ENCODE measurements at places on chromosomes 13 and 19.

- DNase-seq: no peak
These were observed 91.4 kb downstream of the IRS2 start for GRCh38 chr13:109694972-109695371.

DNA sequence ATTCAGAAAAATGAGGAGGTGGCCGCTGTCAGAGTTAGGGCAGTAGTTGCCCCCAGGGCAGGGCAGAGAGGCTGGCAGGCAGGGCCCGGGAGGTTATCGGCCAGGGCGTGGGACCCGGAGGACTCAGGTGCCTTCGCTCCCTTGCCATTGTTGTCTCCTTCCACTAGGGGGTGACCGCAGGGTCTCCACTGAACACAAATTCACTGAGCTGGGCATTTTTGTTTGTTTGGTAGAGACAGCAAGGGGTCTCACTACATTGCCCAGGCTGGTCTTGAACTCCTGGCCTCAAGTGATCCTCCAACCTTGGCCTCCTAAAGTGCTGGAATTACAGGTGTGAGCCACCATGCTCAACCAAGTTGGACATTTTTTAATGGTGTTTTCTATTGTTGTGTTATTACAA lies 25.1 kb downstream of the CARS2 start:
- no peak for DNase-seq

- no peak for DNase-seq
These were observed 18.3 kb downstream of the UBAC2 start for GRCh38 chr13:99218969-99219368.

DNA sequence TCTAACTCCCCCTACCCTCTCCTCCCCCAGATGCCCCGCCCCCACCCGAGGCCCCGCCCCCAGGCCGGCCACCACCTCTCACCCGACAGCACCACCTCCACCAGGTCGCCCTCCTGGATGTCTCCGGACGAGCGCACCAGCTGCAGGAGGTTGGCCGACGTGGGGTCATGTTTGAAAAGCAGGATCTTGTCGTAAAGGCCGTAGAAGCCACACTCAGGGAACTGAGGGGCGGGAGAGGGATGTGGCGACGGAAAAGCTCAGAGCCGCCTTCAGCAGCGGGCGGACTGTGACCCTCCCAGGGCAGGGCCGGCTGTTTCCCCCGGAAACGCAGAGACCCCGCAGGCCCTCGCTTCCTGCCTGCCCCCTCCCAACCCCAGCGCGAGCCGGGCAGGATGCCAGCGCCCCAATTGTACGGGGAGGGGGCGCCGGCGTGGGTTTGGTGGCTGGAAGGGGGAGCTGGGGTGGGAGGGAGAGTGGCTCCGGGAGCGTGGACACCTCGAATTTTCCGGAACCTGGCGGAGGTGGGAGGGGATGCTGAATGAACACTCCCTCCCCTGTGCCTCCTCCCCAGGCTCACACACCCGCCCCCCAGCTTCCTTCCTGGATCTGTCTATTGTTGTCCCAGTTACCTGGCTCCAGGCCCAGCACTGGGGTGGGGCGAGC lies 3.0 kb downstream of the PRKD2 start:
- peak; percentile 70 for DNase-seq

GRCh38 chr19:40090241-40091204 lies at the start of gene ZNF780A:
Gene ZNF780A, minus strand, starts transcription at chr19:40090943. Its CDS starts 6,190 bp downstream, at chr19:40084753.
- peak; percentile 74 for DNase-seq

- no peak for DNase-seq
These were observed 19.2 kb downstream of the TMEM272 start for GRCh38 chr13:51825681-51826254.

DNA sequence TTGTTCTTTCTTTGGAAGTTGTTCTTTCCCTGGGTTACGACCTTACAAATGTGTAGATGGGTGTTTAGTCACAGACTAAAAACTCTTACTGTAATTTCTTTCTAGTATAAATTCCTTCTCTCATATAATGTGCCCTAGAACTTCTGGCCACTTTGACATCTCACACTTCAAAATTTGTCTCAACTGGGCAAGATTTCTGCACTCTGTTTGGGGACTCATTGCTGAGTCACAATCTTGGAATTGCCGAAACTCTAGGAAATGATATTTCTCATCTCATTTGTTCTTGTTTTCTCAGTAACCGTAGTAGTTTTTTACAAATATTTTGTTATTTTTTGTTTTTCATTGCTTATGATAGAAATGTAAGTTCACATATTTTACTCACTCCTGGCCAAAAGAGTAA lies 2523.2 kb upstream of the PCDH20 start:
- peak; percentile 53 for DNase-seq

DNA sequence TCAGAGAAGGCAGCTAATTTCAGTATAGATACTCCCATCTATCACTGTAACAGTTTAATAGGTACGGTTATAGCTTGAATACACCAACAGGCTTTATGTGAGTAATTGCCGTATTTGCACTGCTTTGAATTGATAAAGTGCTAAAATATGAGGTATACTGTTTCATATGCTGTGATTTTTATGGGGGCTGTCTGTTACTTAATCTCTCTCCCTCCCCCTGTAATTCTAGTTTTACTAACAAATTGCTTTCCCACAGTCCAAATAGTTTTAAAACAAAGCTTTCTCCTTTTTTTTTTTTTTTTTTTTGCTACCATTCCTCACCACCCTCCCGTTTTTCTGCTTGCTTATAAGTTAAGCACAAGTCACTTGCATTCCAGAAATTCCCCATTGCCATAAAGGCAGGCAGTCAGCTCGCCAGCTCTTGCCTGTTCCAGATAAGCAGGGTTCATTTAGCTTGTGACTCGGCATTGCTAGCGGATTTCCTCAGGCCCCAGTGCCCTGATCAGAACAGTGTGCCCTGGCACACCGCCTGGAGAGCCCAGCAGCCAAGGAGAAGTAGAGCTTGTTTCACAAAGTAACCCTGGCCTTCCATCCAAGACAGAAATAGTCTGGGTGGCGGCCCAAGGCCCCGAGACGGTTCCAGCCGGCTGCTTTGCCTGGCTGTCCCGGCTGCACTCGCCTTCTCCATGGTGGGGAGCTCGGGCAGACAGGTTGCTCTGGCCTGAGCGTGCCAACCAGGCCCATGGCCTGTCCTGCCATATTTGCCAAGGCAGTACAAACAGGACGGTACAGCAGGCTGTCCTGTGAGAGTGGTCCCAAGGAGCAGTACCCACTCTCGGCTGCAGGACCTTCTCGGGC lies 43.5 kb upstream of the NPAS1 start:
- DNase-seq: peak; percentile 98

- no peak for DNase-seq
These were observed 172.5 kb downstream of the ITGBL1 start for GRCh38 chr13:101624981-101625380.

DNA sequence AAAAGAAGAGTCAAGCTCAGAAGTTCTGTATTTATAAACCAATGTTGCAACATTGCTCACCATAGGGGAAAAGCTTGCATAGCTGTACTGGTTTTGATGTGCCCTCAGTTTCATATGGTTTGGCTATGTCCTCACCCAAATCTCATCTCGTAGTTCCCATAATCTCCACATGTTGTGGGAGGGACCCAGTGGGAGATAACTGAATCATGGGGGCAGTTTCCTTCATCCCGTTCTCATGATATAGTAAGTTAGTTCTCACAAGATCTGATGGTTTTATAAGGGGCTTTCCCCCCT lies 73.9 kb downstream of the TNFRSF19 start:
- DNase-seq: no peak

- DNase-seq: peak; percentile 22
These were observed 788.0 kb upstream of the ATXN8OS start for GRCh38 chr13:69319656-69320055.

DNA sequence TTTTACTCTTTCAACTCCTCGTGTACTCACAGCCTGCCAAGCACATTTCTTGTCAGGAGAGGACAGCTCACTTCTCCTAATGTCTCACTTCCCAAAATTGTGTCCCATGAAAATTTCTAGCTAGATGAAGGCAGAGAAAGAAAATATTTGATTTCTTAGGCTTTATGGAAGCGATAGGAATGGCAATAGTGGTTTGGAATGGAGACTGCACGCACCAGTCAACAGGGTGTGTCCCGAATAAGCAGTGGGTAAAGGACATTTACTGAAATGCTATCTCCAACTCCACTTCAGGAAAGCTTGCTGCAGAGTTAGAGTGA lies 321 bp upstream of the ZNF222 start:
- no peak for DNase-seq

GRCh38 chr13:111909501-111909900 lies 157.4 kb upstream of the SOX1 start:
- DNase-seq: no peak

GRCh38 chr19:45584332-45585157 lies at the start of gene OPA3:
Gene OPA3, minus strand, starts transcription at chr19:45584802. Its CDS starts 38 bp downstream, at chr19:45584764.
- peak; percentile 100 for DNase-seq

- no peak for DNase-seq
These were observed 508 bp upstream of the ZNF44 start for GRCh38 chr19:12295191-12295590.

DNA sequence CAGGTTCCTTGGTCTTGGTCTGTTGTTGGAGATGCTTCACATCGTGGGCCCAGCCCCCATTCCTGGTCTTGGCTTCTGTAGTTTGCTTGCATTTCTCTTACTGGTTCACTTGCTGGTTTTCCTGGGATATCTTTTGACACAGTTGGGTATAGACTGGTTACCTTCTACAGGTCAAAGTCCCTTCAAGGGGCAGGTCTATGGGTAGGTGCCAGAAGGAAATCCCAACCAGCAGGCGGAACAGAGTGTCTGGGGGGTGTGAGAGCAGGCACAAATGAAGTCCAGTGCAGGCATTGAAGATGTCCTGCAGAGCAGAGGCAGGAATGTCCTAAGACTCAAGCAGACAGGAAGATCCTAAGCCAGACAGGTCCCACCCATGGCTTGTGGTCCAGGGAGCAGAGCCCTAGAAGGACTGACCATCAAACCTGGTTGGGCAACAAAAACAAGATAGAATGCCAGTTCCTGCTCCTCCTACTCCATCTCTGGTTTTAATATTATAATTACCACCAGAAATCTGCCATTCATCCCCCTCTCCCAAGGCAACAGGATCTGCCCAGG lies 17.7 kb upstream of the WASF3 start:
- no peak for DNase-seq

DNA sequence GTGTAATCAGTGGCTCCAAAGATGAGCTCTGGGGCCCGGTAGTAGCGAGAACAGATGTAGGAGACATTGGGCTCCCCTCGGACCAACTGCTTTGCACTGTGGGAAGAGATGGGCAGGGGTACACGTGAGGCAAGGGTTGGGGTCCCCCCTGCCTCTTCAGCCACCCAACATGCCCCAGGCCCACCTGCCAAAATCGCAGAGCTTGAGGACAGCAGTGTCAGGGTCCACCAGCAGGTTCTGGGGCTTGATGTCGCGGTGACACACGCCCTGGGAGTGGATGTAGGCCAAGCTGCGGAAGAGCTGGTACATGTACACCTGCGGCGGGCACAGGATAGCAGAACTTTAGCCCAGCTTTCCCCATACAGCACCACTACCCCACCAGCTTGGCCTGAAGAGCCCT lies 8.0 kb downstream of the GSK3A start:
- no peak for DNase-seq
